ENCODE measurements at places on chromosomes 3 and 15. TPM values are rescaled to one million over a fixed set of nuclear protein-coding genes. Genes with fewer than 3 reads are reported as not detected.

CPN2 gene
- not detected for total RNA-seq

FSD2 gene
- 0.13 TPM for total RNA-seq

LRRC49 gene
- 8.3 TPM for total RNA-seq

EOMES gene
- 0.95 TPM for total RNA-seq

SLC12A1 gene
- not detected for total RNA-seq

EBLN2 gene
- 0.39 TPM for total RNA-seq

LCTL gene
- not detected for total RNA-seq

SLCO2A1 gene
- 0.08 TPM for total RNA-seq

NRROS gene
- not detected for total RNA-seq

OR4F15 gene
- total RNA-seq = not detected

DOCK3 gene
- total RNA-seq = 0.38 TPM

NR1D2 gene
- 5.8 TPM for total RNA-seq

FBXW12 gene
- not detected for total RNA-seq

SEMA5B gene
- 0.13 TPM for total RNA-seq

GOLGA6L7 gene
- not detected for total RNA-seq

UPK1B gene
- total RNA-seq = 13.6 TPM

XIRP1 gene
- 0.06 TPM for total RNA-seq

ARPP21 gene
- total RNA-seq = not detected

GOLGA8J gene
- total RNA-seq = not detected

ARGFX gene
- not detected for total RNA-seq

SGO1 gene
- 14.2 TPM for total RNA-seq

CSPG4 gene
- 0.04 TPM for total RNA-seq

CP gene
- total RNA-seq = 7.0 TPM

SH2D7 gene
- not detected for total RNA-seq

ENTPD3 gene
- not detected for total RNA-seq

FAM219B gene
- total RNA-seq = 40.8 TPM

PTX3 gene
- 1.0 TPM for total RNA-seq

NUP210 gene
- 41.7 TPM for total RNA-seq

FETUB gene
- 0.14 TPM for total RNA-seq

ABHD14A gene
- 13.5 TPM for total RNA-seq

POPDC2 gene
- 0.18 TPM for total RNA-seq

FNDC3B gene
- total RNA-seq = 25.8 TPM

GRK7 gene
- not detected for total RNA-seq

SOX14 gene
- not detected for total RNA-seq

KCNAB1 gene
- total RNA-seq = not detected

SMAD6 gene
- 20.7 TPM for total RNA-seq

VIPR1 gene
- total RNA-seq = 0.47 TPM

EDEM1 gene
- 18.5 TPM for total RNA-seq

CHRNA7 gene
- total RNA-seq = 3.1 TPM

AP3B2 gene
- total RNA-seq = 0.45 TPM

HEXA gene
- 142 TPM for total RNA-seq

CNTN3 gene
- total RNA-seq = not detected

TEX55 gene
- not detected for total RNA-seq

SH3GL3 gene
- total RNA-seq = 1.3 TPM

PBRM1 gene
- total RNA-seq = 10.7 TPM

CCDC39 gene
- total RNA-seq = not detected

ANO10 gene
- 18.8 TPM for total RNA-seq

CLDN11 gene
- not detected for total RNA-seq

SUSD5 gene
- total RNA-seq = 2.3 TPM

MAP6D1 gene
- 7.8 TPM for total RNA-seq

MESP2 gene
- 0.95 TPM for total RNA-seq

SLC6A20 gene
- total RNA-seq = 0.06 TPM

TMEM62 gene
- 9.7 TPM for total RNA-seq

SLC9C1 gene
- total RNA-seq = not detected

KLF15 gene
- total RNA-seq = 0.11 TPM

CHP1 gene
- total RNA-seq = 67.2 TPM

C3orf85 gene
- total RNA-seq = not detected

HRG gene
- not detected for total RNA-seq

ISG20 gene
- total RNA-seq = 39.6 TPM

Measured in A549 treated with ZK216348 at 1 μM for 4 hours (cell line).